NCI-H1694 (cell line): ENCODE measurements at places on chromosomes 1 and 21.

DNA sequence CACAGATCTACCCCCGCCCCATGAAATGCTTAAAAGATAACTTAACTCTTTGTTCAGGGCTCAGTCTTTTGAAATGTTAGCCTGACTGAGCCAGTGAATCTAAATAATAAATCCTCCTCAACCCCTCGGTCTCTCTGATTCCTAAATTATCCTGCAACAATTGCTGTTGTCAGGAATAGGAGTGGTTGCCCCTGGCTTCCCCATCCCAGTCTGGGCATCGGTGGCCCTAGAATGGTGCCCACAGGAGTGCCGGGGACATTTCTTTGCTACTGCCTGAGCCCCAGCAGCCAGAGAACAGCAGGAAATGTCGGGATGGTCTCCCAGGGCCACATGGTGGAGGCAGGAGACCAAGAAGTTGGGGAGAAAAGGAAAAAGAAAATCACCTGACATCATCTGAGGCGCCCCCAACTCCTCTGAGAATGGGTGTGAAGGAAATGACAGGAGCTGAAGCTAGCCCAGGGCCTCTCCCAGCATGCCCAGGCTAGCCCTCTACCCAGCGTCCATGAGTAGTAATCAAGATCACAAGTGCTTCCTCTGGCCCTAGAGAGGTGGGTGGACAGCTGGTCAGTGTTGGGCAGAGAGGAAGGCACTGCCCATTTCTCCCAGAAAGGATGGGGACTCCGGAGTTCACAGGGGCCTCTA, 1.6 kb downstream of the PADI4 start:
- DNase-seq = no peak

- no peak for DNase-seq
Measured at GRCh38 chr1:19053486-19053885, 97.0 kb upstream of the IFFO2 start.

DNA sequence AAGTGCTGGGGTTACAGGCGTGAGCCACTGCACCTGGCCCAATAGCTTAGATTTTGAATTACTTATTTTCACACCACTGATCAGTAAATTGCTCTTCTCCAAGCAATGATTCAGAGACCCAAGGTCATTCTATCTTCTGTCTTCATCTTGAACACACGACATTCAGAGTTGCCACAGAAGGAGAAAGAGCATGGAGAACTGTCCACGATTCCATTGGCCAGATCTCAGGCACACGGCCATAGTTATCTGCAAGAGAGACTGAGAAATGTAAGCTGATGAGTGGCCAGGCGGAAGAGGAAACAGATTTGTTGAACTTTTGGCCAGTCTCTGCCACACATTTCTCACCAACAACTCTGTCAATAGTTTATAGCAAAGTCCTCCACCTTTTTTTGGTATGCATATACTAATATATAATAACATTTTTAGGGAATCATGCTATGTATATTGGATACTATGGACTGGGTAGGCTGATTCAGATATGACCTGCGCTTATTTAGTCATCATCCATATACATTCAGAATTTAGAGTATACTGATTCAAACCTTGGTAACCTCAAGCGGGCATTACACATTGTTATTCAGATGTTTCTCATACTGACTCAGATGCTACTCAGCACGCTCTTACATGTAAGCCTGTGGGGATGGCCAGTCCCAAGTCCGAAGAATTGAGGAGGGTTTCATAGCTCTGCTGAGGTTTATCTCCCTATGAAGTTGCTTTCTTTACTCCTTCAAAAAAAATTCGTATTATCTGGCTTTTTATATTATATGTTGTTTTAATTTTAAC, 25.5 kb upstream of the CAP1 start:
- DNase-seq = no peak

DNA sequence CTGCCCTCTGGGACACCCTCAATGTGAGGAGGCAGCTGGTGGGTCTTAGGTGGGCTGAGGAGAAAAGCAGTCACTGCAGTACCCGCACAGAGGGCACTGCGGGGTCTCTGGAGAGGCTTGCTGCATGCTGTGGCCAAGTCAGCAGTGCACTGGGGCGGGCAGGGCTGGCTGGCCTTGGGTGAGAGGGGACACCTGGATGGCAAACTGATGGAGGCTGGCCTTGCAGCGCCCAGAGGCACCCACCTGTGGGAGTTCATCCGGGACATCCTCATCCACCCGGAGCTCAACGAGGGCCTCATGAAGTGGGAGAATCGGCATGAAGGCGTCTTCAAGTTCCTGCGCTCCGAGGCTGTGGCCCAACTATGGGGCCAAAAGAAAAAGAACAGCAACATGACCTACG, 3.2 kb downstream of the ELF3 start:
- DNase-seq = no peak

- DNase-seq = no peak
Measured at GRCh38 chr1:15959424-15959823, 16.5 kb downstream of the ZBTB17 start.

- peak; percentile 17 for DNase-seq
Measured at GRCh38 chr1:21304488-21304887, 14.2 kb upstream of the ECE1 start.

- peak; percentile 56 for DNase-seq
Measured at GRCh38 chr1:157193702-157194391, 55.7 kb upstream of the ETV3 start.

- DNase-seq = no peak
Measured at GRCh38 chr1:2447276-2448097, 28.6 kb upstream of the PLCH2 start.

DNA sequence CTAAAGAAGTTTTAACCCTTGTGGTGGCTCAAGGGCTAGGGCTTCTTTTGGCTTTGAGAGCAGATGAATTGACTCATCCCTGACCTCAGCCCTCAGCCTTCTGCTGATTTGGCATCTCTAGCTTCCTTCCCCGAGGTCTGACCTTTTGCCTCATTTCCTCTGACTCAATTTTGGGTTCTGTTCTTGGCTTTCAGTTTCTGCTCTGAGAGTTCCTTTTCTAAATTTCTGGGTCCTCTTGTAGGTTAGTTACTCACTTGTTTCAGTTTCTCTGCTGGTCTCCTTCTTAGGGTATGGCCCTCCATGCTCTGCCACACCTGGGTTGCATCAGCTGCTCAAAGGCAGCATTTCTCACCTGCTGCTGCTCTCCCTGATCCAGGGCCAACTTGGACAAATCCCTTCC, 19.4 kb downstream of the PDE4B start:
- DNase-seq = no peak

DNA sequence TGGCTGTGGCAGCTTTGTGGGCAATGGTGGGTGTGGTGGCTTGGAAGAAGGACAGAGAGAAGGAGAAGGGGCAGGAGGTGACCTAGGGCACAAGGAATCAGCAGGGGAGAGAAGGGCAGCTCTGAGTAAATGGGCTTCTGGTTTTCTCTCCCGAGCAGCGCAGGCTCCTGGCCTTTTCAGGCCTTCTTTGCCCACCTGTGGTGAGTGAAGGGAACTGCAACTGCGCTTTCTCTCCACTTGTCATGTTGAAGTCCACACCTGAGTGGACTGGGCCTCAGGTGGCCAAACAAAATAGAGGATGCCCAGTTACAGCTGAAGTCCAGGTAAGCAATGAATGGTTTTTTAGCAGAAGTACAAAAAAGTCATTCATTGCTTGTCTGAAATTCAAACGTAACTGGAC, 29.4 kb upstream of the KCNA10 start:
- peak; percentile 57 for DNase-seq

GRCh38 chr1:8218351-8219092, 99.4 kb upstream of the SLC45A1 start:
- no peak for DNase-seq

GRCh38 chr1:83717785-83718184, 281.1 kb downstream of the TTLL7 start:
- no peak for DNase-seq

DNA sequence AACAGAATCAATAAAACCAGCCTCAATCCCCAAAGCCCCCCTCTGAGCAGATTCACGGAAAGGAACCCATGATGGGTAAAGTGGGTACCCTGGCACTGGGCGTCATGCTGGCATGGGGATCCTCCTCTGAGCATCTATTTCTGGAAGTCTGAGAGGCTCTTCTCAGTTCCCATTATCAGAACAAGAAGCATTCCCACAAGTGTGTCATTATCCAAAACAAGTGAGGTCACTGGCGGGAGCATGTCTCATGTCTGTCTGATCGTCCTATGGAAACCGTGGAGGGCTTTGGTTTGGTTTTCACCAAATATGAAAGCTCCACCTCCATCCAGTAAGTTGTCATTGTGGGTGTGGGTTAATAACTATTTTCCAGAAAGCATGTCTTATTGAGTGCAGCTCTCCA, 70.7 kb downstream of the PGM1 start:
- DNase-seq = no peak

- DNase-seq = no peak
Measured at GRCh38 chr1:244113532-244114320, 62.6 kb downstream of the ZBTB18 start.

DNA sequence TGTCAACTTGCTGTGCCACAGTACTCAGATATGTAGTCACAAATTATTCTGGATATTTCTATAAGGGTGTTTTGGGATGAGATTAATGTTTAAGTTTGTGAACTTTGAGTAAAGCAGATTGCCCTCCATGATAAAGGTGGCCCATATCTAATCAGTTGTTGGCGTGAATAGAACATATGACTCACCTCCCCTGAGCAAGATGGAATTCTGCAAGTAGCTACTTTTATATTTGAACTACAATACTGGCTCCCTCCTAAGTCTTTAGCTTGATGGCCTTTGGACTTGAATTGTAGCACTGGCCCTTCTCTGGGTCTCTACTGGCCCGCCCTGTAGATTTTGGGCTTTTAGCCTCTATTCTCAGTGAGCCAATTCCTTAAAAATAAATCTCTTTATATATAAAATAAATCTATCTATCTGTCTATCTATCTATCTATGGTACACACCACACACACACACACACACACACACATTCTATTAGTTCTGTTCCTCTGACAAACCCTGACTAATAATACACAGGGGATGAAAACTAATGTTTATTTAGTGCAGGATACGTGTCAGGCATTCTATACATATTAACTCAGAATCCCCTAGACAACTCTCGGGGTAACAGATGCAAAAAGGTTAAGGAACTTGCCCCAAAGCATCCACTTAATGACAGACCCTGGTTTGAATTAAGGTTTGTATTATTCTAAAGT, 37.9 kb upstream of the PDC start:
- no peak for DNase-seq

DNA sequence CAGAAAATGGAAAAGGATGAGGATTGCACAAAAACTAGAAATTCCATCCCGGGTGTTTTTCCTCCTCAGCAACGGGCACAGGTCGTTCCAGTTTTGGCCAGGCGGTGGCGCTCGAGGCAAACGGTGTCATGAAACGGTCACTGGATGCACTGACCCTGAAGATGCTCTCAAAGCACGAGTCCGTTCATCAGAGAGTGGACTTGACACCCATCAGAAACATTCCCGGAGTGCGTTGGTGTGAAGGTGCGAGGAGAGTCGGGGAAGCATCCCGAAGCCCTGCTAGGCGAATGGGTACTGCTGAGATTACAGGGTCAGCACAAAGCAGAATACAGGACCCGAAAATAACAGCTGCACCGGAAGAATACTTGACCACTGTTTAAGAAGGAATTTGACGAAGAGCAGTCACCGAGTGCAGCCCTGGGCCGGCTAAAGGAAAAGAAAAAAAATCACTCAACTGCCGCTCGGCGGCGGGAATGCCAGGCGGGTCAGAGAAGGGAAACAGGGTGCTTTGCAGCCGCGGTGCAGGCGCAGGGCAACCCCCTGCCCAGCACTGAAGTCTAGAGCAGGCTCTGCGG, 71.7 kb upstream of the ETS2 start:
- DNase-seq = peak; percentile 29

DNA sequence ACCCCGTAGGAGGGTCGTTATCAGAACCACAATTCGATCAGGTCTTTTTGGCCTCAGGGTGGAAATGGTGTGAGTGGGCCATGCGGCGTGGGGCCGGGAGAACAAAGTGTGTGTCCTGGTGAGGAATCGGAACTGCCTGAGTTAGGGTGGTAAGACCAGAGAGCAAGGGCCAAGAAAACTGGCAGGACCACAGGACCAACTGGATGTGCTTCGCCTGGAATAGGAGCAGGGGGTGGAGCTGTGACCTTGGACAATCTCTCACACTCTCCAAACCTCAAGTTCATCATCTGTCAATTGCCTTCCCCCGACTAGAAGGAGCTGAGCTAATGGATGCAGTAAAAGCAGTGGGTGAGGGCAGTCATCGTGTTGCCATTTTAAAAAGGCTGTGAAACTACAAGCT, 59.5 kb downstream of the NAV1 start:
- no peak for DNase-seq

DNA sequence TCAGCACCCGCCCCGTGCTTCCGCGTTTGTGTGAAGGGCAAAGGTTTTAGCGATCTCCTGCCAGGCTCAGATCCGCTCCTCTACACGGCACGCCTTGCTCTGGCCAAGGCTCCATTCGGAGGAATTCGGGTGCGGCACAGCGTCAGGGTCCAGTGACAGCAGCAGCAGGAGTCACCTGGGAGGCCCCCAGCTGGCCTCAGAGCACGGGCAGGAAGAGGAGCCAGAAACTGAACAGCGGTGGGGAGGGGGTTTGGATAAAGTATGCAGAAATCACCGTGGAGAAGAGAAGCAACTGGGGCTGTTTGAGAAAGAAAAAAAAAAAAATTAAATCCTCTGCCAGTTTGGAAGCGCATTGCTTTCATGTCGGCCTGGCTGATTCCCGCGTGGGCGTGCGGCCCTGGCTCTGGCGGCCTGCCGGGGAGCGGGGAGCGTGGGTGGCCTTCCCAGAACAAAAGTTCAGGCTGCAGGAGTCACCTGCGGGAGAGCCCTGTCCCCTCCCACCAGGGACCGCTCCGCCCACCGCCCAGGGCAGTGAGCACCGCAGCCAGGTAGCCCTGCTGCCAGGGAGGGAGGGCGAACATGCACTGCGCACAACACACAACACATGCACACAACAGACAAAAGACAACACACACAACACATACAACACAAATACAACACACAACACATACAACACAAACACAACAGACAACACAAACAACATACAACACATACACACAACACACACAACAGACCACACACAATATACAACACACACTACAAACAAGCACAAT, 107.6 kb downstream of the ETS2 start:
- no peak for DNase-seq

DNA sequence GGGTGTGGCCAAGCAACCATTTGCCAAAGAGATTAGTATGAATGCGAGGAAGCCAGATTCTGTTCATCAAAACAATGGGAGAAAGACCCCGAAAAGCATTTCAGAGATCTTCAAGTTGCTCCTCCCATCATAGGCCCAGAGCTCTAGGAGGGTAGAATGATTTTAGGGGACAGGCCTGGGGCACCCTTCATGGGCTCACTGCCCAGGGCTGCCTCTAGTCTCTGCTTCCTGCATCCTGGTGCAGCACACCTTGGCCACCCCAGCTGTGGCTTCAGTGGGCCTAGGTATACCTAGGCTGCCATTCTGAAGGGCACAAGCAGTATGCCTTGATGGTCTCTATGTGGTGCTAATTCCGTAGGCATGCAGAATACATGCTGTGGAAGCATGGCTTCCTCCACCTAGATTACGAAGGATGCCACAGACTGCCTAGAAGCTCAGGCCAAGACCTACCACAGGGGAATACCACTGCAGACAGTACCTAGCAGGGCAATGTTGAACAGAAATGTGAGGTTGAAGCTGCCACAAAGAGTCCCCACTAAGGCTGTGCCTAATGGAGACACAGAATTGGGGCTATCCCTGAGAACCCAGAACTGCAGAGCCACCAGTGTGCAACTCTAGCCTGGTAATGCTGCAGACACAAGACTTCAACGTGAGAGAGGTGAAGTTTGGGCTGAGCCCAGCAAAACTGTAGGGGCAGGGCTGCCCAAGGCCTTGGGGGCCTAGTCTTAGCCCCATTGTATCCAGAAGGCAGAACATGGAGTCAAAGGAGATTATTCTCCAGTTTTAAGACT, 158.8 kb downstream of the CLIC6 start:
- no peak for DNase-seq

GRCh38 chr1:226212545-226212944, 10.9 kb upstream of the MIXL1 start:
- DNase-seq = no peak

- DNase-seq = no peak
Measured at GRCh38 chr1:175757381-175758015, 14.1 kb upstream of the TNR start.
